ENCODE measurements at places on chromosomes 6 and 20.

GRCh38 chr6:15429141-15430110, 183.6 kb downstream of the JARID2 start:
- no peak for DNase-seq

DNA sequence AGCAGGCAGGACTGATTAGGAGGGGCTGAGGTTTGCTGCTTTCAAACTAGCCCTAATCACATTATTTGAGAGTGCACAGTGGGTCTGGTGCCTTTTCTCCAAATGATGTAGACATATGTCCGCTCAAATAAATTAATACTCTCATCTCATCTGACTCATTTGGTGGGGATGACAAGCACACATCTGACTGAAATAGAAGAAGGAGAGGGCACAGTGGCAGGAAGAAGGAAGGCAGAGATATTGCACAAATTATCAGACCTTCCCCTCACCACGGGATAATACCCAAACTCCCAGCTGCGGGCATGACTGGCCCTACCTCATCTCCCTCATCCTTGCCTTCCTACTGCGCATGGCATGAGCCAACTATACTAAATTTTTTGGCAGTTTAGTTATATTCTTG, 33.9 kb upstream of the TNFRSF21 start:
- no peak for DNase-seq

DNA sequence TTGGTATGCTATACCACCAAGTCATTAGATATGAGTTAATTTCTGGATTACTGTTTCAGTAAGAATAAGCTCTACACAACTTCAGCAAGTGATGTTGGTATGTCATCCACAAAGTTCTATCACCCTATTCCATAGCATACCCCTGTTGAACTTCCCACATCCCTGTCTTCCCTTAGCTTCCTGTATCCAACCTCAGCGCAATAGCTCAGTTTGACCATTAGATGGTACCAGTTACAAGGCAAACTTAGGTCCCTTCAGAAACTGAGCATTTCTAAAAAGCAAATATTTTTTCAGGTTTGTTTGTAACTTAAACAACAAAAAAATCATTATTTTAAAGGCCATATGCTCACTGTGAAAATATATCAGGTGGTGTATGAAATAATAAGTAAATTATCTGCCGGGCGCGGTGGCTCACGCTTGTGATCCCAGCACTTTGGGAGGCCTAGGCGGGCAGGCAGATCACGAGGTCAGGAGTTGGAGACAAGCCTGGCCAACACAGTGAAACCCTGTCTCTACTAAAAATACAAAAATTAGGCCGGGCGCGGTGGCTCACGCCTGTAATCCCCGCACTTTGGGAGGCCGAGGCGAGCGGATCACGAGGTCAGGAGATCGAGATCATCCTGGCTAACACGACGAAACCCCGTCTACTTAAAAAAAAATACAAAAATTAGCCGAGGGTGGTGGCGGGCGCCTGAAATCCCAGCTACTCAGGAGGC, 8.8 kb upstream of the MOG start:
- DNase-seq, result no peak

DNA sequence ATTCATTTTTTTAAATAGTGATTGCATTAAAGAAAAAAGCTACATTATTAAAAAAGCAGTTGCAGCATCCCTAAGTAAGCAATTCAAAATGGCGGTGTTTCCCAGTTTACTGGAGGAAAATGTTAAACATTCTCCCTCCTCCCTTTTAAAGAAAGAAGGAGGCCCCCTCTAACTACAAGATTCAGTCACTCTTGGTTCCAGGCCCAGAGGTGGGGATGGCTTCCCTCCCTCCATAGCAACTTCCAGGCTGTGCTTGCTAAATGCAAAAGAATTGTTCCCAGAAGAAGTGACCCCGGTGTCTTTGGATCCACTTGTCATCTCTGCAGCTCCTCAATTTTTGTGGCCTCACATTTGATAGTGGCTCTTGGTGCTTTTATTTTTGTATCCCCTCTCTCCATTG, 165.9 kb downstream of the SOBP start:
- DNase-seq, result no peak

DNA sequence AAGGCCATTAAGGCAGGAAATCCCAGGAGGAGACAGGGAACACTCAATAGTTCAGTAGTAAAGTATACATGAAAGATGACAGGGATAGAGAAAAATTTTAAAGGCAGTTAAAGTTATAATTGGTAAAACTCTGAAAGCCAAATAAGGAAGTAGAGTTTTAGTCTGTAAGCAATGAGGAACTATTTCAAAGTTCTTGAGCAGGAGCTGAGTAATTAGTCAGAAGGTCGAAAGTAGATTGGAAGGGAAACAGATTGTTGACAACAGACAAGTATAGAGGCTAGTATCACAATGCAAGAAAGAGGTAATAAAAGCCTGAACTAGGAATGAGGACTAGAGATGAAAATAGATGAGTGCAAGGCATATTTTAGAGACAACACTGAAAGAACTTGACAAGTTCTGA, 150.3 kb downstream of the CDK19 start:
- DNase-seq, result no peak

- DNase-seq, result no peak
These were observed 95.0 kb upstream of the MLN start for GRCh38 chr6:33898771-33899170.

GRCh38 chr6:125668071-125668470, 81.4 kb upstream of the HEY2 start:
- no peak for DNase-seq

DNA sequence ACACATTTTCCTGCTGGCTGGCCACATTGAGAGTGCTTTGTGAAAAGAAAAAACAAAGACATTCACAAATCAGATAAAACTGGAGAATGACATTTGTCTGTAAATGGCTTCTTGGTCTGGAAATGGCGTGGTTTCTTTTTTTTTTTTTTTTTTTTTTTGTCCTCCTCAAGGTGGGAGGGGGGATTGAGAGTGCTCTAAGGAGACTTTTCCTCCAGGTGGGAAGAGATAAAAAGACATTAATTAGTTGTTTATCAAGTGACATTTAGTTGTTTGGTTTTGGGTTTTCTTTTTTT, 40.4 kb downstream of the GNAS start:
- no peak for DNase-seq

GRCh38 chr6:101126501-101126900, 245.4 kb upstream of the ASCC3 start:
- DNase-seq, result no peak

DNA sequence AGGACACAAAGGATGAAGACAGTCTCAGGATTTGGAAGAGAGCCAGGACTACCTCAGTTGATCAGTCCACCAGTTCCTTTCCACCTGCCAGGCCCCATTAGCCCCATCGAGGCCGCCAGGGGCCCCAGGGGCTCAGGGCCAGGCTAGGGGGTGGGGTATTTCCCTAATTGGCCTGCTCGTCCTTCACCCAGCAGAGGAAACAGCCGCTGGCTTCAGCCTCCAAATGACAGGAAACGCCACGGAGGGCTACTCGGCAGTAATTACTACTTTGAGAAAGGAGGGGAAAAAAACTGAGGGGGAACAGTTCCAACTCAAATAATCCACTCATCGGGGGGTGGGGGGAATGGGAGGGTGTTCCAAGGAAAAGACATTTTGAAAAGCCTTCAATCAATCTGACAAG, 42.7 kb downstream of the MAFB start:
- no peak for DNase-seq

DNA sequence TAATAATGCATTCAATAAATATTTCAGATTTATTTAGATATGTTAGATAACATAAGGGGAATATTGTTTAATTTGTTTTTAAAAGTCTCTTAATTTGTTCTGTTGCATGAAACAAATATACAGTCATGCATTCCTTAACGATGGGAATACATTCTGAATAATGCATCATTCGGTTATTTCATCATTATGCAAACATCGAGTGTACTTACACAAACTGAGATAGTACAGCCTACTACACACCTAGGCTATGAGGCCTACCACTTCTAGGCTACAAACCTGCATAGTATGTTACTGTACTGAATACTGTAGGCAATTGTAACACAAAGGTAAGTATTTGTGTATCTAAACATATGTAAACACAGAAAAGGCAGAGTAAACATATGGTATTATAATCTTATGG, 118.7 kb downstream of the EPHA7 start:
- DNase-seq, result no peak

- no peak for DNase-seq
These were observed 6.2 kb downstream of the TGM2 start for GRCh38 chr20:38158701-38159351.

GRCh38 chr6:4675121-4675520, 101.1 kb upstream of the CDYL start:
- DNase-seq, result no peak

DNA sequence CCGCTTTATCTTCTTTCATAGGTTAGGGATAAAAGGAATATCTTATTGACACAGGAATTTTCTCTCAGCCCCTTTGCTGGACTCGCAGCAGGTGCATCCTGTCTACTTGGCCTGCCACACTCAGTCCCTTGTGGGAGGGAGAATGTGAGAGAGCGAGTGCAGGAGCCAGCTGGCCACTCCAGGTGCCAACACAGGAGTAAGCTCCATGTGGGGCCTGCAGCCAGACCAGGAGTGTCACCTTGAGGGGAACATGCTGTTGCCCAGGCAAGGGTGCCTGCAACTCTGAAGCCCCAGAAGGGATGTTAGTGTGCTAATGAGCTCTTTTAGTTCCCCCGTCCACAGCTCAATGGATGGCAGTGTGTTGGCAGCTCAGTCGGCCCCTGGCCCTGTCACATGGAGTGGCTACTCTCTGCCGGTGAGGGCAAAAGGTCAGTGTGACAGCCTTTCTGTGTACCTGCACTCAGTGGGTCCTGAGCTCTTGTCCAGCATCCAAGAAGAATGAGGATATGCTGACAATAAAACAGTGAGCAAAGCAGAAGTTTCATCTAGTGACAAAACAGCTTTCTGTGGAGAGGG, 57.1 kb downstream of the CRYBG1 start:
- DNase-seq, result no peak

DNA sequence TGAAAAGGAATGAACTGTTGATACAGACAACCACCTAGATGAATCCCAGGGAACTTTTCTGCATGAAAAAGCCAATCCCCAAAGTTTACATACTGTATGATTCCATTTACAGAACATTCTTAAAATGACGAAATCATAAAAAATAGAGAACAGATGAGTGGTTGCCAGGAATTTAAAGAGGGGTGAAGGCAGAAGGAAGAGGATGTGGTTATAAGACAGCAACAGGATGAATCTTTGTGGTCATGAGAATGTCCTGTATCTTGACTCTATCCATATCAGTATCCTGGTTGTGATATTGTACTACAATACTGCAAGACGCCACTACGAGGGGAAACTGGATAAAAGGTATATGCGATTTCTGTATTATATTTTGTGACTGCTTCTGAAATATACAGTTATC, 70.1 kb upstream of the EMILIN3 start:
- no peak for DNase-seq

GRCh38 chr6:22411376-22412105, 114.7 kb upstream of the PRL start:
- DNase-seq, result no peak

DNA sequence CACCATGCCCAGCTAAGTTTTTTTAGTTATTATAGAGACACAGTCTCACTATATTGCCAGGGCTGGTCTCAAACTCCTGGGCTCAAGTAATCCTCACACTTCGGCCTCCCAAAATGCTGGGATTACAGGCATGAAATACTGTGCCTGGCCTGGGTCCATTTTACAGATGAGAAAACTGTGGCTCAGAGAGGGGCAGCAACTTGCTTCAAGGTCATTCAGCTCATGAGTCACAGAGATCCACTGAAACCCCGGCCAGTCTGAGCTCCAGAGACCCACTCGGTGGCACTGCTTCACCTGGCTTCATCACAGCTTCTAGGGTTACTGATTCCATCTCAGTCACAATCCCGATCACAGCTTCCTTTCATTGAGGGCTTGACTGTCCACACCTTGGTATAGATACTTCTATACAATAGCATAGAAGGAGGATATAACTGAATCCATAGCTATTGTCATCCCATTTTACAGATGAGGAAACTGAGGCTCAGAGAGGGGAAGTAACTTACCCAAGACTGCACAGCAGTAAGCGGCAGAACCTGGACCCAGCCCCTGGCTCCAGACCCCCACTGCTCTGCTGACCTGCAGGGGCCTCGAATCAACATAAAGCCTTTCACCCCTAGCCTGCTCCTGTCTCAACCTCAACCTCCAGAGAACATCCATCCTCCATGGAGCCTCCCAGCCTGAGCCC, 11.8 kb downstream of the NOL4L start:
- no peak for DNase-seq

All from stimulated activated CD4-positive, alpha-beta T cell treated with anti-CD3 and anti-CD28 coated beads, Interleukin-1b, Interleukin-23, amount 100 ng/mL, for 1 hour (primary cell).